ENCODE measurements at places on chromosomes 16 and 17.

GRCh38 chr16:53832896-53833544 lies 129.1 kb downstream of the FTO start:
- DNase-seq = no peak

DNA sequence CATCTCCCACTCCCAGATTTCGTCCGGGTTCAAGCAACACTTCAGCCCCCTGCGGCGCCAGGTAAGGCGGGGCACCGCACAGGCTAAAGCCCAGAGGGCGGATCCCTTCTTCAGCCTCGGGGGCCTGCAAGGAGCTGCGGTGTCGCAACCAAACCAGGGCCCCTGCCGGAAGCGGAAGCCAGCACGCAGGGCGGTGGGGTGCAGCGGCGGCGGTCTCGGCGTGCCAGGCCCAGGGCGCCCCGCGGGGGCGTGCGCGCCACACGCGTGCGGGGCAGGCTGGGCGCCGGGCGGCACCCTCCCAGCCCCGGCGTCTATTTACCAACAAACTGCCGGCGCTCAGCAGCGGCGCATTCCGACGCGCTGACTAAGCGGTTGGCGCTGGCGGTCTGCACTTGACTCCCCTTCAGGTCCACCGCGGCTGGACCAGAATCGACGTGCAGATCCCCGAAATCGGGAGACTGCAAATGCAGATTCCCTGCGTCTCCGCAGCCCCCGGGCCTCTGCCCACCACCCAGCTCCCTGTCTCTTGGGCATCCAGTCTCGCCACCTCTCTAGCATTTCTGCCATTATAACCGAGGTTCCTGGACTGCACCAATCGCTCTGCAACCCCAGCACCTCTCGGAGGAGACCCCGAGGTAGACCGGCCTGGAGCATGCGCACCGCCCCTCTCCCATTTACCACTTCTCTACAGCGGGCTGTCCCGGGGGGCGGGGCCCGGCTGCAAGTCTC lies 421 bp upstream of the DLX4 start:
- DNase-seq = peak; percentile 57

DNA sequence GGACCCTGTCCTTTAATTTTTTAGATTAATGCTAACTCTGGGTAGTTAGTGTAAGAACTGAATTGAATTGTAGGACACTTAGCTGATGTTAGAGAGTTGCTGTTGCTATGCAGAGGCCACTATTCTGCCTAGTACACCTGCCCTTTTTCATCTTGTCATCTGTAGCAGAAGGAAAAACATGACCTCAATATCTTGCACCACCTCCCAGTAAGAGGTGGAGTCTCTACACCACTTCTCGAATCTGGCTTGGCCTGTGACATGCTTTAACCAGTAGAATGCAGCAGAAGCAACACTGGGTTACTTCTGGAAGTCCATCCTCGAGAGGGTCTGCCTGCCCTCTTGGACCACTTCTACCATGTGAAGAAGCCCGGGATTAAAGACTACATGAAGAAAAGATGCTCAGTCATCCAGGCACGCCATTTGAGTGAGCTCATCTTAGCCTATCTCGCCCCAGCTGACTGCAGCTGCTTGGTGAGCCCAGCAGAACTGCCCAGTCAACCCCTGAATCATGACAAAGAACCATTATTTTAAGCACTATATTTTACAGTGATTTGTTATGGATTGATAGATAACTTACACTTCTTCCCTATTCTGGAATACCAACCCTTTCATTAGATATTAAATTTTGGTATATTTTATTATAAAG lies 153.5 kb downstream of the MYO1D start:
- DNase-seq = no peak

GRCh38 chr16:69083306-69083941 lies 22.0 kb upstream of the HAS3 start:
- no peak for DNase-seq

- DNase-seq = no peak
These were observed 79.2 kb upstream of the NOG start for GRCh38 chr17:56514264-56514663.

GRCh38 chr17:13333661-13334060 lies 268.1 kb downstream of the HS3ST3A1 start:
- no peak for DNase-seq

GRCh38 chr16:81661082-81661481 lies 118.0 kb upstream of the PLCG2 start:
- no peak for DNase-seq

DNA sequence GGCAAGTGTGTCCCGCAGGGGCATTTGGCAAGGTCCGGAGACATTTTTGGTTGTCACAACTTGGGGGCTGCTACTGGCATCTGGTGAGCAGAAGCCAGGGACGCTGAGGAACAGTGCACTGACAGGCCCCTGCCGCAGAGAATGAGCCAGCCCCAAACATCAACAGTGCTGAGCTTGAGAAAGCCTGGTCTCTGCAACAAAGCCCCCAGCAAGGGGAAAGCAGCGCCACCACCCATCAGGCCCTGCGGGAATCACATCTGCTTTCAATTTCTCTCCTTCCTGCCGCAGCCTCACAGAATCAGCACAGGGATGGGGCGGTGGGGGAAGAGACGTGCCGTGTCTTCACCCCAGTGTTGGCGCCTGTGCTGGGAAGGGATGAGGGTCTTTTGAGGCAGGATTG lies 14.8 kb upstream of the PRPSAP1 start:
- DNase-seq = no peak
